ENCODE measurements at places on chromosomes 5 and 9.

- no peak for DNase-seq
Measured at GRCh38 chr5:59021286-59021673, 438.4 kb downstream of the RAB3C start.

DNA sequence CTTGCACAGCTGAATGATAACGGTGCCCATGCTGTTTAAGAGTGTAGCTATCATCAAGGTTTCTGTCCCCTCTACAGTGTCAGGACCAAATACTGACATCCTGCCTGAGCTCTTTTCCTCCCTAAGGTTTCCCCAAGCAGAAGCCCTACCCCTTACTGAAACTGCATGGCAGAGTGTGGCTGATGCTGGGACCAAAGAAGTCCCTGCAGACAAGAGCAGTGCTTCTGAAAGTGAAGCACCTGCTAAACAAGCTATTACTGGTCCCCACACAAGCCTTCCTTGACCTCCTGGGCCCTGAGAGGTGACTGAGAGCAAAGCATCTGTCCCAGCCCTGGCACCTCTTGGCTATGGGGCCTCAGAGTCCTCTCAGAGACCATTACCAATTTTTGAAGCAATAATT is 56.1 kb downstream of the CFAP90 start:
- no peak for DNase-seq

DNA sequence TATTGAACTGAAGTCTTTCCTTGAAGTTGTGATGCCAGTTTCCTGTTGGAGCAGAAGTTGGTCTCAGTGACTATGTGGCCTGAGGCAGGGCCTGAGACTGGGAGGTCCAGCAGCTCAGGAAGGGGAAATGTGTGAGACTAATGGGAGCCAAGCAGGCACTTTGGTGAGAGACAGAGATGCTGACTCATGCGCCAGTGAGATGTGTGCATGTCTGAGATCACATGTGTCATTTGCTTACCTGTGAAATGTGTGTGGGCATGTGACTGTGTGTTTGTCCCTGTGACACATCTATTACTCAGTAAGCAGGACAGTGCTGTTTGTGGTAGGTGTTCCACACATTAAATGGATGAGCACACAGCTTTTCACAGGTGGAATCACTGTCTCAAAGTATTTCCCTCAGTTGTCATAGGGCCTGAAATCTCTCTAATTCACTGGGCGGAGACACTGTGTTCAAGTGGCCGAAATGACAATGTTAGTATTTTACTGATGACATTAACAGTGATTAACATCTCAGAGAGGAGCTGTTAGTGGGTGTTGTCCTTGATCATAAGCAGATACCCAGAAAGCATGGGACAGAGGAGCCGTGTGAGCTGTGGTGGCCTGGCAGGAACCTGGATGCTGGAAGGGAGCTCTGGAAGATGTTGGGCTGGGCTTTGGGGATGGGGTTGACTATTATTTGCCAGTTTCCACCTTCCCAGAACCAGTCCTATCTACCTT is 7.4 kb downstream of the NPR2 start:
- DNase-seq, result no peak

DNA sequence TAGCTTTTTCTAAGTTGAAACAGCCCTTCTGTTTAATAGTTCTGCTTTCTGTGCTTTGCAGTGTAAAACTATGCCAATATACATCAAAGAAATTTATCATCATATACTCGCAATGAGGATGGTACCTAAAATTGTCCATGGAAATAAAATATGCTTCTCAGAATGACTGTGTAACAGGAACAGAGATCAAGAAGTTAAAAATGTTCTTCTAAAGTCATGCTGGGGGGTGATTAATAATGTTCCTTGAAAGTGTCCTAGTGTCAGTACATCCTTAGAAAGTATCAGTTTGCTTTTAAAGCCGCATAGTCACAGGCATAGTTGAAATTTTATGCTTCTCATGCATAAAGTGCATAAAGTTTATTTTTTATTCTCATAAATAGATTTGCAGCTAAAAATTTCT is 4.0 kb upstream of the LRRC70 start:
- DNase-seq, result no peak

GRCh38 chr5:56950626-56951125 is 1.2 kb downstream of the MIER3 start:
- DNase-seq, result no peak

- DNase-seq, result no peak
Measured at GRCh38 chr9:34984049-34984448, 5.5 kb upstream of the DNAJB5 start.

- no peak for DNase-seq
Measured at GRCh38 chr5:141040093-141040770, 10.9 kb upstream of the PCDHB1 start.

DNA sequence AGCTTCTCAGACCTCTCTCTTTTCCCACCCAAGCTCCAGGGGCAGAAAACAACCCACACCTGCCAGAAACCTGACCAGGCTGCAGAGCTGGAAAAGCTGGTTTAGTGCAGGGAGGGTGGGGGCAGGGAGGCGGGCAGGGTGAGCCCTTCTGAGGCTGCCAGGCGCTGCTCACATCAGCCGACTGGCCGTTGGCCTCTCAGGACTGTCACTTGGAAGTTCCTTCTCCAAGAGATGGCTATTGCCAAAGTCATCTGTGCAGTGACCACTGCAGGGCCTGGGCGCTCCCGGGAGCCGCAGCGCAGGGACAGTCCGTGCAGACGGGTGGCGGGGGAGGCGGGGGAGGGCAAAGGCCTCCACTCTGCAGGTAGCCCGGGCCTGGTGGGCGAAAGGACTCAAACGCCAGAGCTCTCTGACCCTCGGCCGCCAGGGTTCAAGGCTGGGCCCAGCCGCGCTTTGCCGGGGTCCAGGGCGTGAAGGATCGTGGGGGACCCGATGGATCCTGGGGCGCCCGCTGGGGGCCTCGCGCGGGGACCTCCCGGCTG is 205.0 kb upstream of the IER5L start:
- no peak for DNase-seq

GRCh38 chr5:82422751-82423181 is 144.6 kb upstream of the RPS23 start:
- DNase-seq, result no peak

All from stimulated activated CD4-positive, alpha-beta T cell treated with anti-CD3 and anti-CD28 coated beads, TNF-alpha, amount 100 ng/mL, for 1 hour (primary cell).